ENCODE measurements at places on chromosomes 2 and 18. TPM values are rescaled to one million over a fixed set of nuclear protein-coding genes. Genes with fewer than 3 reads are reported as not detected.

- DNase-seq, result no peak
- H3K27me3 ChIP-seq, result peaks cover 22% of the 10 kb centered on the region
- no peaks in the 10 kb centered on the region for H3K36me3 ChIP-seq
- no peak overlapping the region for H3K4me3 ChIP-seq
These were observed 300.0 kb downstream of the PDE11A start for GRCh38 chr2:177772529-177772928.

DNA sequence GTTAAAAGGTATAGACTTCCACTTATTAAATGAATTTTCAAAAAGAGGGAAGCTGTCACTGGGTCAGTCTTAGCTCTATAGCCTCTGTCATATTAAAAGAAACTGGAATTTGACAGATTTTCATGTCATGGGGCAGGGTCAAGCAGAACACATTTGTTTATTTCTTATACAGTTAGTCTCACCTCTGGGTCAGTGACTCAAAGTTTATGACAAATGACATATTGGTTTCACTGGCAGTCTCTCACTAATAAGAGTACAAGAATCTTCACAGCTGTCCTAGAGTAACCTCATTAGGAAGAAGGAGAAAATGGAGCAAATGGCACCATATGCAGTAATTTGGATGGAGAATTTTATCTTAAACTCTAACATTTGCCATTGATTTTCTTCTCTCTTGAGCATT is 63.2 kb downstream of the MBD2 start:
- no peaks in the 10 kb centered on the region for H3K27me3 ChIP-seq
- H3K27ac ChIP-seq, result no peak overlapping the region
- H3K36me3 ChIP-seq, result peaks cover 65% of the 10 kb centered on the region
- DNase-seq, result no peak
- peaks cover 21% of the 10 kb centered on the region for H3K4me1 ChIP-seq

DNA sequence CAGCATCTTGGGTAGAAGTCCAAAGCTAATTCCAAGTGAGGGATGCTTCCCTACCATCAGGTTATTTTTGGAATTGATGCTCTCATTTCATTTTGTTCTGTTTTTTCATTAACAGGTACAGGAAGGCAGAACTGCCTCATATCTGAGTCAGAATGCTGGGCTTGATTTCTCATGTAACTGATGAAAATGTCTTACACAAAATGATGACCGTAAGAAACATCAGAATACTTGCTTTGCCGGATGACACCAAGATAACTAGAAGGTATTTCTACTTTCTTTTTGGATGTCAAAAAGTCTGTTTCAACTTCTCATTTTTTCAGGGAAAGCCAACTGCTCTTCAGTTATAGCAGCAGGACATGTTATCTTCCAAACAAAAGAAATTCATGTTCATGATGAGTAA is 62.6 kb downstream of the ETAA1 start:
- no peaks in the 10 kb centered on the region for H3K4me1 ChIP-seq
- no peaks in the 10 kb centered on the region for H3K36me3 ChIP-seq
- DNase-seq, result no peak
- no peak overlapping the region for H3K27ac ChIP-seq
- H3K4me3 ChIP-seq, result no peak overlapping the region
- H3K27me3 ChIP-seq, result no peaks in the 10 kb centered on the region

DNA sequence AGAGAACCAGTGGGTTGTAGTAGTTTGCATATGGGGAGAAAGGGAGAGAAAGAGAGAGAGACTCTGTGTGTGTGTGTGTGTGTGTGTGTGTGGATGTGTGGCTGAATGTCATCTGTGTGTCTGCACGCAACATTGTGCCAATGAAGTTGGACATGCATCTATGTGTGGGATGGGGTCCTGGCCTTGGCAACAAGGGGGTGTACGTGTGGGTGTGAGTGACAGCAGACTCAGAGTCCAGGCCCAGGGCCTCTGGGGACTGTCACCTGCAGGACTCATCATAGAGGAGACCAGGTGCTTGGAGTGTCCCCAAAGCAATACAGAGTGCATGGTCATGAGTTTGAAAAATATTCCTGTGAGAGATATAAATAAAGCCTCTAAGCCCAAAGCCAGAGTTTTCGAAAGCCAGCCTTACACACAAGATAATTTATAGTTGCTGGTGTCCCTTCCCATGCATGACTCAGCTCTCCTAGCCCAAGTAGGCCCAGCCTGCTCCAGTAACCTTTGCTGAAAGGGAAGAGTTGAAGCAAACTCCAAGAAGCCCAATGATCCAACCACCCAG is 59.9 kb downstream of the TNP1 start:
- H3K4me1 ChIP-seq, result peaks cover 3% of the 10 kb centered on the region
- no peak for DNase-seq
- H3K27ac ChIP-seq, result no peak overlapping the region

GRCh38 chr2:189191766-189192165 is 12.2 kb upstream of the COL5A2 start:
- no peaks in the 10 kb centered on the region for H3K27me3 ChIP-seq
- no peak for DNase-seq
- no peak overlapping the region for H3K4me3 ChIP-seq
- H3K4me1 ChIP-seq, result peaks cover 23% of the 10 kb centered on the region
- peaks cover 2% of the 10 kb centered on the region for H3K36me3 ChIP-seq
- H3K27ac ChIP-seq, result peak overlapping the region; percentile 9

DNA sequence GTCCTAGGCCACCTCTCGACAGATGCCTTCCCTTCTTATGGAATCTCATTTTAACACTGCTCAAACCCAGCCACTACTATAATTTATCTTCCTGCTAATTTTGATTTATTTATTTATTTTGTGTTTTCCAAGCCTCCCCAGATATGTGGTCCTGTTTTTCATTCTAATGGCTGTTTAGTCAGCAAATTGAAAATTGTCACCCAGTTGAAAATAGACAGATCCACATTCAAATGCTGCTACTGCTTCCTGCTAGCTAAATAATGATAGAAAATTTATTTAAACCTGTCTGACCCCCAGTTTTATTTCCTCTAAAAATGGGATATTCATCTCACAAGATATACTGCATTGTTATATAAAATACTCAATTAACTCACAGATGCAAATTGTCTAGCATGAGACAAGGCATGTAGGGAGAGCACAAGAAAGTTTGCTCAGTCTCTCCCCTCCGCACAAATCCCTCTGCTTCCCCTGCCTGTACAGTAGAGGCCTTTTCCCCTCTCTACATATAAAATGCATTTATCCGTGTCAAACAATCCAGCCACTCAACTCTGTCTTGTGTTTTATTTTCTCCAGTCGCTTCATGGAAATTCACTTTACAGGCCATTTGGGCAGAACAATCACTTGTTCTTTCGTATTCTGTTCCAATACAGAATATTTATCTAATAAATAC is 389.9 kb downstream of the SOX11 start:
- DNase-seq, result no peak
- H3K27ac ChIP-seq, result no peak overlapping the region
- peaks cover 3% of the 10 kb centered on the region for H3K27me3 ChIP-seq
- no peak overlapping the region for H3K4me3 ChIP-seq
- no peaks in the 10 kb centered on the region for H3K36me3 ChIP-seq

GRCh38 chr2:156021146-156022040 is 311.1 kb downstream of the NR4A2 start:
- H3K27me3 ChIP-seq, result peaks cover 8% of the 10 kb centered on the region
- DNase-seq, result no peak
- no peaks in the 10 kb centered on the region for H3K4me1 ChIP-seq
- no peaks in the 10 kb centered on the region for H3K36me3 ChIP-seq

GRCh38 chr2:99469394-99469793 is 20.4 kb downstream of the REV1 start:
- no peak for DNase-seq
- no peaks in the 10 kb centered on the region for H3K27me3 ChIP-seq
- H3K4me1 ChIP-seq, result peaks cover 14% of the 10 kb centered on the region
- H3K36me3 ChIP-seq, result no peaks in the 10 kb centered on the region
- no peak overlapping the region for H3K27ac ChIP-seq

DNA sequence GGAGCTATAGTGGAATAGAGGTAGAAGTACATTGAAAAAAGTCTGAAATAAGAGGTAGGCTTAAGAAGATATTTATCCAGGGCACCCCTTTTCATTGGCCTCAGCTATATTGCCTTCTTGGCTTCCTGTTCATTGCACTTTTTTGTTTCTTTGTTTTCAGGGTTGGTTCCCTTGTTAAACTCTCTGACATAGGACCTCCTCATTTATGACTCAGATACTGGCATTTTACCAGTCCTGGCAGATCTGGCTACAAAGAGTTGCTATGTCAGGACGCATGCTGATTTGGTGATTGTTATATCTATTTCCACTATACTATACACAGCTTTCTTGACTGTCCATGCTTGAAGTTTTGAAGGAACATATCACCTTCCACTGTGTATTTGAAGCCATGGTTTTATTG is 60.0 kb downstream of the GCA start:
- no peak for DNase-seq
- no peaks in the 10 kb centered on the region for H3K4me1 ChIP-seq
- no peak overlapping the region for H3K27ac ChIP-seq
- H3K36me3 ChIP-seq, result no peaks in the 10 kb centered on the region
- H3K27me3 ChIP-seq, result peaks cover 27% of the 10 kb centered on the region

DNA sequence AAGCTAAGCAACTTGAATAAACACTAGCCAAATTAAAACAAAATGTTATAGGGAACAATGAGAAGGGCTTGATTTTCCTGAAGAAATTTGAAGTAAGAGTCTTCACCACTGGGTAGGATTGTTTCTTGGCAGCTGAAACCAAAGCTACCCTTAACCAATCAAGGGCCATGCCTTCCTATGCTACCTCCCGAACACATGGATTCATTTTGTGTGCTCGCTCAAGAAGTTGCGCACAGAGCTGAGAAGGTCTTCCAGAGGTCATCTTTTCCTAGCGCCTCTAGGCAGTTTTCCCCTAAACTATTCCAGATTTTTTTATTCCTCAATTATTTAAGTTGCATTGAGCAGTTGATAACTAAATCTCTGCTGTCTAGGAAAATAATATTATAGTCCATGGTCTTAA is 264.6 kb downstream of the RBM43 start:
- DNase-seq, result no peak
- H3K4me1 ChIP-seq, result peaks cover 5% of the 10 kb centered on the region
- no peaks in the 10 kb centered on the region for H3K36me3 ChIP-seq
- no peak overlapping the region for H3K4me3 ChIP-seq
- H3K27ac ChIP-seq, result no peak overlapping the region

- DNase-seq, result no peak
- H3K4me3 ChIP-seq, result no peak overlapping the region
- no peaks in the 10 kb centered on the region for H3K27me3 ChIP-seq
- no peaks in the 10 kb centered on the region for H3K4me1 ChIP-seq
- no peaks in the 10 kb centered on the region for H3K36me3 ChIP-seq
- no peak overlapping the region for H3K27ac ChIP-seq
These were observed 32.2 kb upstream of the AMMECR1L start for GRCh38 chr2:127917916-127918315.

DNA sequence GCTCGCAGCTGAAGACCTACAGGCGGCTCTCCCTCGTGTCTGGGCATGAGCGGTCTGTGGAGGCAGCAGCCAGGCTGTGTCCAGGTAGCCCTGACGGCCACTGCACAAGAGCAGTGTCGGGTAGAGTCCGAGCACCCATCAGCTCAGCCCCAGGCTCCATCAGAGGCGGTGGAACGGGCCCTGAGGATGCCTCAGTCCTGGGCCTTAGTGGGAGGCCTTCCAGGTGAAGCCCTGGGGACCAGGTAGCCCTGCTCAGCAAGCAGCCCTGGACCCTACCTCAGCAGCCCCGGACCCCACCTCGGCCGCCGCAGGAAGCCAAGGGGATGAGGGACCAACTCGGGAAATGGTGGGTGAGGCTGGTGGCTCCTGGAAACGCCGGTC is 21.3 kb upstream of the KLF11 start:
- no peak overlapping the region for H3K4me3 ChIP-seq
- peaks cover 23% of the 10 kb centered on the region for H3K27me3 ChIP-seq
- no peak for DNase-seq
- H3K4me1 ChIP-seq, result no peaks in the 10 kb centered on the region

- H3K27me3 ChIP-seq, result peaks cover 46% of the 10 kb centered on the region
- H3K27ac ChIP-seq, result no peak overlapping the region
- DNase-seq, result no peak
- H3K4me1 ChIP-seq, result peaks cover 18% of the 10 kb centered on the region
- peaks cover 1% of the 10 kb centered on the region for H3K36me3 ChIP-seq
These were observed 47.1 kb downstream of the CDCA7 start for GRCh38 chr2:173401716-173402326.

DNA sequence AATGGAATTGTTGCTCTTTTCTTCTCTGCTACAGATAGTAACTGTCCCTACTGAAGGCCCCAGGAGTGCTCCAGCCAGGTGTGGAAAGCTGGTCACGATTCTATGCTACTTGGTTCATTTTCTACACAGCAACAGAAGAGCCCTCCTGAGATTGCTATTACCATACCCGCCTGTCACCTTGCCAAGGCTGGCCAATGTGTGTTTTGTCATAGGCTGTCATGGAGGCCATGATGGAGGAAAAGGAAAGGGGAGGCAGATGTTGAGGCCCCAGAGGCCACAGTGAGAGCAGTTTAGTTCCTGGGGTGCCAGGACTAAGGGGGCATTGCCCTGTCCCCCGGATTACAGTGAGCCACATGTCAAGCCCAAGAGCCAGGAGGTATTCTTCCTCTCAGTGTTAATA is 952 bp downstream of the ELMOD3 start:
- no peaks in the 10 kb centered on the region for H3K27me3 ChIP-seq
- peak overlapping the region; percentile 12 for H3K27ac ChIP-seq
- peaks cover 13% of the 10 kb centered on the region for H3K36me3 ChIP-seq
- DNase-seq, result no peak
- peak overlapping the region; percentile 95 for H3K4me3 ChIP-seq

WNT10A gene
- not detected for total RNA-seq

GAL3ST2 gene
- not detected for total RNA-seq

LYG2 gene
- not detected for total RNA-seq

SLC23A3 gene
- 5.2 TPM for total RNA-seq

PLCD4 gene
- 16.7 TPM for total RNA-seq
